ENCODE measurements at places on chromosomes 4 and X.

GRCh38 chr4:184755278-184755677 is 21.4 kb upstream of the CENPU start:
- no peak for DNase-seq

DNA sequence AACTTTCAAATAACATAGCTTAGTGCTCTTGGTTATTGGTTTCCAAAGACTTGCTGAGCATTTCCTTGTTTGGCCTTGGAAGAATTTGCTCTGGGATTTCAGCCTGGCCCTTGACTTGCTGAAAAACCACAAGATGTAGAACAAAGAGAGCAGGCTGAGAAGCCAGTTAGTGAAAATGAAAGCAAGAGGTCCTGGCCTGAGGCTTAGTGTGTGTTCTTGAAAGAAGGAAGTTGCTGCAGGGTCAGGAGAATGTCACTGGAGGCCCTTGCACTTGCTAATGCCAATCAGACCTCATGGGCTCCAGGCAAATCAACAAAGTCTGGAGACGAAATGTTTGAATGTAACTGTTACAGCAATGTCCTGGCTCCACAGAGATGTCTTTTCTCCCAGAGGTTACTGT is 79.4 kb downstream of the SYNPO2 start:
- no peak for DNase-seq

DNA sequence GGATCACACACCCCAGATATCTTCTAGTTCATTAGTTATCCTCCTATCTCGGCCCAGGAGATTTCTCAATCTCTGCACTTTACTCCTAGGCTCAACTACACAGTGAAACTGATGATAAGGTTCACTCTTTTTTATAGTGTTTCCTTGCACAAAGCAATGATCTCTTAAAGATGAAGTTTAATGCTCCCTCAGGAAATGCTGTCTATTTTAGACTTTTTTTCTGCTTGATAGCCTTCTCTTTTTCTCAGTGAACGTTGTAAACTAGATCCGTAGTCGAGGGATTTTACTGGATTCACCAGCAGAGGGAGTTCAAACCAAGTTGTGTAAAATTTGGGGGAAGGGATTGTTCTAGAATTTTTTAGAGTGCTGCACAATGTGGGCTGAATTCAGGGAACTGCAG is 269.6 kb downstream of the GBA3 start:
- no peak for DNase-seq

DNA sequence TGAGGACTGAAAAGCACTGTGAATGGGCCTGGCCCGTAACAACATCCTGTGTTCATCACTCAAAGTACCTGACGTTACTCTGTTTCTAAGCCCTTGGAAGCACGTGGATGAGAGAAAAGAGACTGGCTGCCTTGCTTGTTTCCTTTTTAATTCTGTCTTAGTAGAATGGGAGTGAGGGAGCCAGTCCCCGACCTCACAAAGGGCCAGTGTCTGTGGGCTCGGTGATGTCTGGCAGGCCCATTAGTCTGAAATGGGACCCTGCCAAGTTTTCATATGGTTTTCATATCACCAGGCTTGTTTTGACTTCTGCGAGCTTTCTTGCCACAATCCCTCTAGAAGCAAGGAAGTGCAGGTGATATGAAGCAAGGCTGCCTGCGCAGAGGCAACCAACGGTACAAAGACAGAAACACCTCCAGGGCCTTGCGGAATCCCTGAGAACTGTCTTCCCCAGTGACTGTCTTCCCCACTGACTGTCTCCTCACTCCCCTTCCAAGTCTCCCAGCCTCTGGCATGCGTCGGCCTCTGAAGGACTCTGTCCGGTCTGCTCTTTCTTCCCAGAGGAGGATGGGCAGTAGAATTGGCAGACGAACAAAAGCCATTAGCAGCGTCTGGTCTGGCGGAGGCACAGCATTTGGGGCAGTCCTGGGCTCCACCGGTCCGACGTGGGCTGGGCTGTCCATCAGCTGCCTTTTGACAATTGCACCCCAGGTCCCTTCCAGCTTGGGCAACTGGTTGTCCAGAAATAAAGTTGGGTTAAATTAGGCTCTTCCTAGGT is 20.2 kb upstream of the RASL11B start:
- no peak for DNase-seq

- DNase-seq, result no peak
These were observed 774 bp upstream of the RAPGEF2 start for GRCh38 chr4:159101988-159102621.

DNA sequence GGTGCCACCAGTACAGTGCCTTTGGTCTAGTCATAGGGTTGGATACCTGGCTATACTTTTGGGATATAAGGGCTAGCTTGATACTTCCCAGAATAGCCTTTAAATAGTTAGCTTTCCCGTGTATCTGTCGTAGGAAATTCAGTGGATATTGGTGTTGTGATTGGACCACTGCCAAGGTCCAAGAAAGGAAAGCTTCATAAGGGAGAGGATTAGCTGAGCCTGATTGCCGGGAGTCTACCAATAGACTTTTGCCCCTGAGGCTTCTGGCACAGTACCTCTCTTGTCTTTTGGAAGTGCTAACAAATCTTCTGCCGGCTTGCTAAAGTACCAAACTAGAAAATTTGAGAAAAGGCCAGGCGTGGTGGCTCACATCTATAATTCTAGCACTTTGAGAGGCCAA is 350.6 kb downstream of the CHIC1 start:
- no peak for DNase-seq

GRCh38 chr4:110793890-110794554 is 171.1 kb upstream of the PITX2 start:
- no peak for DNase-seq

DNA sequence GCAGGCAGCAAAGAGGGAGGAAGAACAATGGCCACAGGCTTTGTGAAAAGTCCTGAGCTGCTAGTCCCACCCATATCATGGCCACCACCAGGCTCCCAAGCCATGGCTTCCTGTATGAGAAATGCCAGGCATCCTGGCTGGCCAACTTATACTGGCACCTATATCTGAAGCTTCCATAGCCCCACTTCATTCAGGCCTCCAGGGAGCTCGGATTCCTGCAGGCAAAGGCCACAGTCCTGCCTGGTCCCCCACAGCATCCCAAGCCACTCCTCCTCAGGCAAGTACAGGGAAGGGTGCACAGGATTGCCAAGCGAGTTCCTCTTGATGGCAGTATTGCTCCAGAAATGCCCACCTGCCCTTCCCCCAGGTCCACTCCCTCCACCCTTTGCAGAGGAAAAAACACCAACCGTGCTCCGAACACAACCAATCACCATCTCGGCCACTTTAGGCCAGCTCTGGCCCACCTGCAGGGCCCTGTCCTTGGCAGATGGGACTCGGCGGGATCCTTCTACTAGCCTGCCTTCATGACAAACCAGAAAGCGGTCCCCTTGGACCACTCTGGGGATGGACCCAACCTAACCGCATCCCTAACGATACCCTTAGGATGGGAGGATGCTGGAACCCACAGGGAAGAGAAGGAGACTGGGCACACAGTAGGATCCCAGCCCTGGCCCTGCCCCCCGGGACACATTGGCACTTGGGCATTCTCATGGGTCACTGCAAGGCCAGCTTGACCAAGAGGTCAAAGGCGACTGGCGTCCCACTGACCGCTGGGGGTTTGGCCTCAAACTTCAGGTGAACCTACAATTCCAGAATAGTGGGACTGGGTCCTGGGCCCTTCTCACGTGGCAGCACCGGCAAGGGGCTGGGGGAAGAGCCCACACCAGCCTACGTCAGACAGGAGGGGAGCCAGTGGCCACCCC is 220.4 kb upstream of the AGTR2 start:
- no peak for DNase-seq

- DNase-seq, result no peak
These were observed 163.8 kb downstream of the AFF2 start for GRCh38 chrX:148664171-148664570.

DNA sequence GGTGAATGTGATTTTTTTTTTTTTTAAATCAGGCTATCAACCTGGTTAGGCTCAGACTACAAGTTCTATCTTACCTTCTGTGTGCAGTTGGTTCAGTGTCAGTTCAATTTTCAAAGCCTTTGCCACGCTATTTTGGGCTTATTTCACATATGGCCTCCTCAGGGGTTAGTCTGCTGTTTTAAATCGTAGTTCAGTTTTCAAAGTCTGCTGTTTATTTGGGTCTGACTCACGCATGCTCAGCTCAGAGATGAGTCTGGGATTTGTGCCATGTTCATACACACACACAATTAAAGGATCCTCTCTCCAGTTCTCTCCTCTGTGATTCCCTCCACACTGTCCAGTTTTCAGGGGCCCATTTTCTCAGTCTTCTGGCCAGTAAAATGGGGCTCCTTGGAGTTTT is 32.3 kb upstream of the ZFX start:
- no peak for DNase-seq

DNA sequence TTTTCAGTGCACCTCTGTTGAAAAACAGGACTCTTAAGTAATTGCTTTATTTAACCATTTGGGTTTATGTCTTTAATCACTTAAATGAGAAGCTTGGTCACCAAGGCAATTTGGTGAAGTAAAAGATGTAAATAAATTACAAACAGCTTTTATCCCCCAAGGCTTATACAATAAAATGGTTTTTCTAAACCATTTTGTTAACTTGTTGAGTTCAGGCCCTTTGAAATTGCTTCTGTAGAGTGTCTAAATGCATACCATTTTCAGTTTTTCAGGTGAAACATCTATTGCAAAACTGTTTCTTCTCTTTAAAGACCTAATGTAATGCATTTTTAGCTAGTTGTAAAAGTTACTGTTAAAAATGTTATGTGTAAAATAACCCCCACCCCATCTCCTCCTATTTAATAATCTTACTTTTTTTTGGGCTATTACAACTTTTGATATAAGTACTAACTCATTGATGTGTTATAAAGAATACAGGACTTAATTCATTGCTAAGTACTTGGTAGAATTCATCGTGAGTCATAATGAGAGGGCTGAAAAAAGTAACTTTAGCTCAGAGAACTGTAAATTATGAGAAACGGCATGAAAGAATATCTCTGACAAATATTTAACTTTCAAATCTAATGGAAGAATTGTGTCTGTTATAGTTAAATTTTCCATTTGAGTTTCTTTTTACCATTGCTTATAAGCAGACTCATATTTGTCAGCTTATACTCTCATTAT is 4.5 kb downstream of the RAPGEF2 start:
- peak; percentile 67 for DNase-seq

GRCh38 chr4:89765966-89766365 is 71.0 kb downstream of the SNCA start:
- DNase-seq, result no peak
